ENCODE measurements at places on chromosomes 1 and 21. TPM values are rescaled to one million over a fixed set of nuclear protein-coding genes. Genes with fewer than 3 reads are reported as not detected.

The FAM72C gene
- total RNA-seq: 17.5 TPM

The ALG14 gene
- 3.0 TPM for total RNA-seq

The CYP2J2 gene
- total RNA-seq: 1.0 TPM

The PTGER3 gene
- total RNA-seq: 4.2 TPM

The APOBEC4 gene
- total RNA-seq: not detected

The RGS18 gene
- 0.32 TPM for total RNA-seq

The BGLAP gene
- total RNA-seq: 2.9 TPM

The DDAH1 gene
- total RNA-seq: 0.05 TPM

The CHRNB2 gene
- total RNA-seq: not detected

The DAB1 gene
- total RNA-seq: 3.5 TPM

The ASCL5 gene
- total RNA-seq: not detected

The CDC20 gene
- 157 TPM for total RNA-seq

The MANEAL gene
- total RNA-seq: 1.9 TPM

The LCE3E gene
- not detected for total RNA-seq
